ENCODE measurements at places on chromosomes 5 and 9. TPM values are rescaled to one million over a fixed set of nuclear protein-coding genes. Genes with fewer than 3 reads are reported as not detected.

OR1J2 gene
- total RNA-seq, result not detected

SAP30L gene
- total RNA-seq, result 28.2 TPM

ADGRV1 gene
- 1.1 TPM for total RNA-seq

INSL4 gene
- 13.9 TPM for total RNA-seq

PHF19 gene
- 117 TPM for total RNA-seq
